NK-92 treated with Interleukin-12 subunit alpha and Interleukin-12 subunit beta, amount 100 ng/mL, for 24 hours (cell line): ENCODE measurements at places on chromosomes 1 and 21.

DNA sequence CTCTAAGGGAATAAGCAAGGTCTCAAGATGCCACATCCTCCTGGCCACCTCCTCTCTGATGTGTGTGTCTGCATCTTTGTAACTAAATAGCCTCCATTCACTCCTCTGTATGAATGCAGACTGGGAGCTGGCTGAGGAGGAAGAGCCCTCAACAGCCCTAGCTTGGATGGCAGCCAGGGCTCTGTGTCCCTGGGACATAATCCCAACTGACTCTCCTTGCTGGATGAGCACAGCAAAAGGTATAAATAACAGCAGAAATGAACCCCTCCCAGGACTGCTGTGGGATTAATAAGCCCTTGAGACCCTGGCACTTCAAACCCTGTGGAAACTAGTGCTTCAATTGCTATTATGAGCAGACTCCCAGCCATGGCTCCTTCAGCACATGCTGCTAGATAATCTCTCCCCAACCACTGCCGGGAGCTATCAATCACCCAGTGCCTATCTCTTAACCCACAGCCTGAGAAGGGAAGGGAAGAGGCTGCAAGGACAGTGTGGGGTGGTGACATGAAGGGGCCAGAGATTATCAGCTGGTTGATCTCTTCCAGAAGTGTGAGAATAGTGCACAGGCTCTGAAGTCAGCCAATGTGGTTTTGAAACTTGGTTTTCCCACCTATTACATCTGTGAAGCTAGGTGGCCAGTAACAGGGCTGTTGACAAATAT lies 152.2 kb downstream of the TNR start:
- DNase-seq = no peak

- peak; percentile 23 for DNase-seq
These were observed 459.2 kb upstream of the RUNX1 start for GRCh38 chr21:35508139-35508888.

GRCh38 chr1:235998812-235999211 lies 66.1 kb downstream of the NID1 start:
- DNase-seq = no peak

- DNase-seq = no peak
These were observed 66.0 kb upstream of the BACH1 start for GRCh38 chr21:29232530-29233255.

GRCh38 chr1:16984717-16985116 lies 4.3 kb upstream of the MFAP2 start:
- no peak for DNase-seq

DNA sequence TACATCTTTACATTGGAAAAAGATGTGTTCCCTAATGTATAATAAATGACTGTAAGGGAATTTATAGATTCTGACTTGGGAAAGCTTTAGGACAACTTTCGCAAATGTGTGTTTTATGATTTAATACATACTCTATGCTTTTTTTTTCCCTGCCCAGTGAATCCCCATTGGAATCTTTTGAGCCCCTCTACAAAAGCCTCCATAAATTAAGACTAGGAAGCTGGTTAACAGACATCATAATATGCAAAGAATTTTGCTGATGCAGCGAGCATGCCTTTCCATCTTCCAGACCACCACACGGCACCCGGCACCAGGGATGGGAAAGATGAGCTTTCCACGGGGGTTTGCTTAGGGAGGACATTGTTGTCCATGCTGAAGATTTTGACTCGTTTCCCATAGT lies 156.1 kb upstream of the IVNS1ABP start:
- DNase-seq = no peak

- no peak for DNase-seq
These were observed 33.1 kb downstream of the ZBTB17 start for GRCh38 chr1:15942661-15943327.

DNA sequence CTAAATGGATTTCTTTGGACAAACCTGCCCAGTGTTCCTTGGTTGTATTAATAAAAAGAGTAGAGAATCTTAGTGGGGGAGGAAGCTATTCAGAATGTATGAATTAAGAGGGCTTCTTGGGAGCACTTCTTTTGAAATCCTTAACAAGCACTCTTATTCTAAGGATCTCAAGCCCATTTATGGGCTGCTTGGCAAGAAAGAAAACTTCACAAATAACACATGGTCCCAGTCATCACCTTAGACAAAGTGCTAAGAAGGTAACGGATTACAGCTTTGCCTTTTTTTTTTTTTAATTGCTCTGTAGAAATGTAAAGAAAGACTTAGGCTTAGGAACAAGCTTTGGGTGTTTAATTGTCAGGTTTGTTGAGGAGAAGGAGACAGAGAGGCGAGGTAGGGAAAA lies 76.6 kb upstream of the IPO9 start:
- no peak for DNase-seq

GRCh38 chr1:223770621-223771315 lies 58.4 kb downstream of the CAPN2 start:
- DNase-seq = no peak

GRCh38 chr1:237568955-237569354 lies 321.8 kb downstream of the ZP4 start:
- DNase-seq = no peak

DNA sequence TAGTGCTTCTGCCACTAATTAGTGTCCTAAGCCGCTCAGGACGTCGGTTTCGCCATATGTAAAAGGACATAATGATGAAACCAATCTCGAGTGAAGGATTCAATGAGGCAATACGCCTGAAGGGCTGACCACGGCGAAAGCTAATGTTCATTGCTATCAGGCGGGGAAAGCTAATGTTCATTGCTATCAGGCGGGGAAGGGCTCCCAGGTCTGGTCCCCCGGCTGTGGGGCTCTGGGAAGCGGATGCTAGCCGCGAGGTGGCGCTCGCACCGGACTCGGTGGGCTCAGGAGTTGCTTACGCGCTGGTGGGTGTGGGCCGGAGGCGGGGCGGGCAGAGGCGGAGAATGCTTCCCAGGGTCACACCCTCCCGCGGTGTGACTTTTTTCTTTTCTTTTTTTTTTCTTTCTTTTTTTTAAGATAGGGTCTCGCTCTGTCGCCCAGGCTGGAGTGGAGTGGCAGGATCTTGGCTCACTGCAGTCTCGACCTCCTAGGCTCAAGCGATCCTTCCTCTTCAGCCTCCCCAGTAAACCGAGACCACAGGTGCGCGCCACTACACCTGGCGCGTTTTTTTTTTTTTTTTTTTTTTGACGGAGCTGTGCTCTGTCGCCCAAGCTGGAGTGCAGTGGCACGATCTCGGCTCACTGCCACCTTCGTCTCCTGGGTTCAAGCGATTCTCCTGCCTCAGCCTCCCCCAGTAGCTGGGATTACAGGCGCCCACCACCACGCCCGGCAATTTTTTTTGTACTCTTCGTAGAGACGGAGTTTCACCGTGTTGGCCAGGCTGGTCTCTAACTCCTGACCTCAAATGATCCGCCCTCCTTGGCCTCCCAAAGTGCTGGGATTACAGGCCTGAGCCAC lies 1.1 kb upstream of the PEAR1 start:
- DNase-seq = no peak

DNA sequence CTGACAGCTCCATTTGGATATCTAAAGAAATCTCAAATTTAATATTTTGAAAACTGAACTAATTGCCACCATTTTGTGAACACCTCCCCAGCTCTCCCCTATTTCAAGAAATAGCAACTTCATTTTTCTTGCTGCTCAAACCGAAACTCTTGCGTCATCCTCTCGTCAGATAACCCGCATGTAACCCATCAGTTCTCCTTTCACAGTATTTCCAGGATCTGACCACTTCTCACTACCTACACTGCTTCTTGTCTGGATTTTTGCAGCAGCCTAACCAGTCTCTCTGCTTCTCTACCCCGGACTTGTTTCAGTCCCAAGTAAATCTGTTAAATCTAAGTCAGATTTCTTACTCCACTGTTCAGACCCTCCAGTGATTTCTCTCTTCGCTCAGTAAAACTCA lies 75.6 kb downstream of the MTR start:
- no peak for DNase-seq

DNA sequence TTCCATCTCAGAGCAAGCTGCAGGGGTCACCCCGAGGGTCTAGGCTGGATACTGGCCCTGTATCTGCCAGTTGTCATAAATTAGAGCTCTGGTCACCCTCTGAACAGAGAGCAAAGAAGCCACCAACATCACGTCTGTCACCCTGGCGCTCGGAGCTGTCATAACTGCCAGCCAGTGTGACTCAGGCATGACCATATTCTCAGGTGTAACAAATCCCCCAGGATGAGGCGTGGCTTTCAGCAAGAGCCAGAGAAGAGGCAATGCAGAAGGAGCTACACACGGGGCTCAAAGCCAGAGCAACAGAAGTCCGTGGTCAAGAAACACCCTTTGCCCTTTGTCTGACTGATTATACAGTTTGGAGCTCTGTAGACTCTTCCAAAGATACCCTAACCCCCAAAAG lies 40.0 kb downstream of the PRAMEF20 start:
- DNase-seq = no peak

- no peak for DNase-seq
These were observed 16.7 kb downstream of the AMPD2 start for GRCh38 chr1:109636201-109636952.

- no peak for DNase-seq
These were observed 570.5 kb downstream of the MRPL39 start for GRCh38 chr21:25036775-25037174.

- DNase-seq = no peak
These were observed 18.0 kb upstream of the ST3GAL3 start for GRCh38 chr1:43689289-43689688.

GRCh38 chr1:29523136-29523535 lies 286.8 kb downstream of the PTPRU start:
- no peak for DNase-seq
